ENCODE measurements at places on chromosomes 6 and 20. TPM values are rescaled to one million over a fixed set of nuclear protein-coding genes. Genes with fewer than 3 reads are reported as not detected.

SAMD10 gene
- 6.4 TPM for total RNA-seq

DEFB110 gene
- total RNA-seq: not detected

MCHR2 gene
- 4.1 TPM for total RNA-seq

- DNase-seq: no peak
These were observed 55.6 kb downstream of the CARMIL1 start for GRCh38 chr6:25334793-25335192.

DNA sequence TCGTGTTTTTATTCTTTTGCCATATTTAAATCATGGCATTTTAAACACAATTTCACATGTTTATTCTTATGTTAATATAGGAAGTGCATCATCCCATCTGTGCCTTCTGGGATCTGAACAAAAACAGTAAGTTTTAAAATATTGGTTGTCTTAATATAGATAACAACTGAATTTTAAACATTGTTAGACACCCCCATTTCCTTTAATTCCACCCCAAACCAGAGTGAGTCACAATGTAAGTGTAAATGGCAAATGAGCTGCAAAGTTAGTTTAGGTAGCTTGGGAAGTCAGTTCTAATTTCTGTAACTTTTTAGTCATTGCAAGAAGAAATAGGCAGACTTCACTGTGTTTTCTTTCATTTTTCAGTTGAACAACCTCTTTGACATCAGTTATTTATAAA is 108.0 kb downstream of the ADGRG6 start:
- no peak for DNase-seq

- no peak for DNase-seq
These were observed 353.4 kb downstream of the RNGTT start for GRCh38 chr6:88609983-88610382.

Measured in occipital lobe (tissue), 3 donors.